Activated B cell treated with CpG ODN at 0.5 μM for 24 hours (primary cell): ENCODE measurements at places on chromosomes 1 and 21. TPM values are rescaled to one million over a fixed set of nuclear protein-coding genes. Genes with fewer than 3 reads are reported as not detected.

PCSK9 gene
- not detected in 2 replicates for total RNA-seq

CADM3 gene
- total RNA-seq: 0.37 and 0.84 TPM in 2 replicates

GIPC2 gene
- not detected in 2 replicates for total RNA-seq

IL20 gene
- total RNA-seq: not detected in 2 replicates

NMNAT2 gene
- total RNA-seq: not detected in 2 replicates

CATSPERE gene
- 0.91 and 1.1 TPM in 2 replicates for total RNA-seq

OR2AJ1 gene
- not detected in 2 replicates for total RNA-seq

SPATA45 gene
- 0.64 TPM in 1 of 2 replicates, not detected in the other for total RNA-seq

LCE1A gene
- not detected in 2 replicates for total RNA-seq

EFNA1 gene
- 0.29 TPM in 1 of 2 replicates, not detected in the other for total RNA-seq

OR6N1 gene
- total RNA-seq: not detected in 2 replicates

HFM1 gene
- 0.07 and 0.29 TPM in 2 replicates for total RNA-seq

CHML gene
- total RNA-seq: 28.3 and 35.2 TPM in 2 replicates

GCSAML gene
- not detected in 2 replicates for total RNA-seq

EIF4G3 gene
- total RNA-seq: 68.4 and 81.3 TPM in 2 replicates
